ENCODE measurements at places on chromosomes 5 and 9.

DNA sequence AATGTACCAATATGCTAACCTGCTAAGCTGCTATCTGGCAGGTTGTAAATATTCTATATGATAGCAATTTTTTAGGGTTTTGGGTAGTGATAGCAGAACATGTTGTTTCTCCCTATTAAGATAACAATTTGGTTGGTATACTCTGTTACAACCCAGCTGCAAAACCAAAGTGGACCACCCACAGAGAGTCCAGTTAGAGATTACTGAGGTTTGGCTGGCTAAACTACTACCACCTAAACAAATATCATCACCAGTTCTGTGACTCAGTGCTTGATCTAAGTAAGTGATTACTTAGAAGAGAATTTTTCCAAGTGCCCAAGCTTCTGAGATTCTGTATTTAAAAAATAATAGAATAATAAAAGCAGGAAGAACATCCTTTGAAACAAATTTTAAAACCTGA is 72.3 kb downstream of the XRCC4 start:
- no peak for DNase-seq

GRCh38 chr5:55899344-55899743 is 48.2 kb downstream of the IL31RA start:
- no peak for DNase-seq

DNA sequence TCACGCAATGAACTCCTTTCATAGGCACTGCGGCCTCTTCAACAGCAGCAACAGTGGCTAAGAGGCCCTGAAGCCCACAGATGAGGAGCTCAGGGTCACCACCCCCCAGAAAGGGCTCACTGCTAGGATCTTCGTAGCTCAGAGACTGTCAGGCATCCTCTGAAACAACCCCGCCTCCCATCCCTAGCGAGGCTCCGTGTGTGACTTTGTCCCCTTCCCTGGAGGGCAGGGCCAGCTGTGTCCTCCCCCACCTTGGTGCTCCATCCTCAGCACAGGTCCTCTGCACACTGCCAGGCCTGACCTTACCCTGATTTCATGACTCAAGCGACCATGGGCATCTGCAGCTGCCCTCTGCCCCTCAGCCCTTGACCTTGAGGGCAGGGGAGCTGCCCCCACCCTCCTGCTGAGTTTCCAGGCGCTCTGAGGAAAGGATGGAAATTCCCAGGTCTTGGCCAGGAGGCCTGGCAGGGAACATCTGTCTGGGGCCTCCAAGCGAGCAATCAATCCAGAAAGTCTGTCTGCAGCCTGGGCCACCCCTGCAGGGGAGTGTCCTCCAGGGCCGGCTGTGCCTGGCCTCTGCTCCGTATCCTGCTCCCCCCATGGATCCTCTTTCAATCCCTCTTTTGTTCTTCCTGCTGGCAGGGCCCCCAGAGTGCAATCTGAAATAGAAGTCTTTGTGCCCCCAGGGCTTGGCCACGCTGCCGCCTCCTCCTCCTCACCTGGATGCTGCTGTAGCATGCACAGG is 6.8 kb upstream of the IRX4 start:
- no peak for DNase-seq

DNA sequence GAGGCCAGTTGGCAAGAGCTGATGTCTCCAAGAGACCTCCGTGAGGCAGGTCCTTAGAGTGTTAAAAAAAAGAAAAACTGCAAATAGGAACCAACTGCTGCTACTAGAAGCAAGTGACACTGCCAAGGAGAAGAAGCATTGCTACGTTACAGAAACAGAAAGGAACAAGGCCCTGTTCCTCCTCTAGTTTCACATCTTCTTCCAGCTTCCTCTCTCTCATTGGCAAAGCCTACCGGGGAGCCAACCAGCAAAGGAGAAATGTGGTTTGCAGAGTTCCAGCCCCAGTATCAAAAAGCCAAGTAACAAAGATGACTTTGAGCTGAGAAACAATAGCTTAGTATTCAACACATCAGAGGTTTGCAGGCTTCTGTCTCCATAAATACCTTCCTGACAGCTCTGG is 145.9 kb downstream of the PRELID2 start:
- DNase-seq: peak; percentile 53

- no peak for DNase-seq
These were observed 13.7 kb downstream of the DAB2 start for GRCh38 chr5:39411061-39411460.

- DNase-seq: no peak
These were observed 16.5 kb upstream of the QRFP start for GRCh38 chr9:130912932-130913598.

- no peak for DNase-seq
These were observed 37.8 kb downstream of the B4GALT1 start for GRCh38 chr9:33129251-33129885.

Measured in spinal cord (tissue), 10 donors.